AG08395 (cell line): ENCODE measurements at places on chromosomes 6 and 20.
A peak's percentile ranks its signal among the peaks of the same experiment; 100 is the strongest.

DNA sequence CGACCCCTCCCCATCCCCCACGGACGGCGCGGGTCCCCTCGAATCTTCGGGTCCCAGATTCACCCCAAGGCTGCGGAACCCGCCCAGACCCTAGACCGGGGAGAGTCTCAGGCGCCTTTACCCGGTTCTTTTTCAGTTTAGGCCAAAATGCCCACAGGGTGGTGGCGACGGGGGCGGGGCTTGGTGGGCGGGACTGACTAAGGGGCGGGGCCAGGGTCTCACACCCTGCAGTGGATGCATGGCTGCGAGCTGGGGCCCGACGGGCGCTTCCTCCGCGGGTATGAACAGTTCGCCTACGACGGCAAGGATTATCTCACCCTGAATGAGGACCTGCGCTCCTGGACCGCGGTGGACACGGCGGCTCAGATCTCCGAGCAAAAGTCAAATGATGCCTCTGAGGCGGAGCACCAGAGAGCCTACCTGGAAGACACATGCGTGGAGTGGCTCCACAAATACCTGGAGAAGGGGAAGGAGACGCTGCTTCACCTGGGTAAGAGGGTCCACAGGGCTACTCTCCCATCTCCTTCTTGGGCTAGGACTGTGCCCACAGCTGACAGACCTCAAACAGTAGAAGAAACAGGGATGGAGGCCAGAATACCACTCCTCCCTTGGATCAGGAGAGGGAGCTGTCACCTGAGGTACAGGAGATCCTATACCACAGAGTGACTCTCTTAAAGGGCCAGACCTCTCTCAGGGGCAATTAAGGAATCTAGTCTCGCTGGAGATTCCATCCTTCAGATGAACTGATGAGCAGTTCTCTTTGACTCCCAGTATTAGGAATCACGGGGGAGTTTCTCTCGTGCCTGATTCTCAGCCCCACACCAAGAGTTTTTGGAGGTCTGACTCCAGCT, 942 bp downstream of the HLA-E start:
- peak; percentile 85 for DNase-seq

DNA sequence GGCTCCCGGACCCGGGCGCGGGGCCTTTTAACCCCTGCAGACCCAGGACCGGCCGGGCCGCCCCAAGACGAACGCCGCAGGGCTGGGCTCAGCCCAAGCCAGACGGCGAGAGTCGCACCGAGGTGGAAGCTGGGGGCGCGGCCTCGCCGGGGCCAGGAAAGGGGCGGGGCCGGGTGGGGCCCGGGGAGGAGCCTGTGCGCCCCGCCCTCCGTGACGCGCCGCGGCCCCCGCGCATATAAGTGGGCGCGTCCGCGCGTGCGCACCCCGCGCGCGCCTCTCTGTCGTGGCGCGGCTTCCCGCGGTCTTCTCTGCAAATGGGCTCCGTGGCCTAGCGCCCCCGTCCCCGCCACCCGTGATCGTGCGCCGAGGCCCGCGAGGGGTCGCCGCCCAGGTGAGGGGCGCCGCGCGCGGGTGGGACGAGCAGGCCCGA, at the start of gene PPDPF:
TSS of gene PPDPF (plus strand) at position 262 of the 430 bp plus-strand sequence. CDS start 544 bp downstream, outside the sequence.
- peak; percentile 99 for DNase-seq

GRCh38 chr6:33854572-33855030, 50.8 kb upstream of the MLN start:
- DNase-seq: no peak

GRCh38 chr6:36959555-36960250, 5.2 kb downstream of the PI16 start:
- DNase-seq: no peak

DNA sequence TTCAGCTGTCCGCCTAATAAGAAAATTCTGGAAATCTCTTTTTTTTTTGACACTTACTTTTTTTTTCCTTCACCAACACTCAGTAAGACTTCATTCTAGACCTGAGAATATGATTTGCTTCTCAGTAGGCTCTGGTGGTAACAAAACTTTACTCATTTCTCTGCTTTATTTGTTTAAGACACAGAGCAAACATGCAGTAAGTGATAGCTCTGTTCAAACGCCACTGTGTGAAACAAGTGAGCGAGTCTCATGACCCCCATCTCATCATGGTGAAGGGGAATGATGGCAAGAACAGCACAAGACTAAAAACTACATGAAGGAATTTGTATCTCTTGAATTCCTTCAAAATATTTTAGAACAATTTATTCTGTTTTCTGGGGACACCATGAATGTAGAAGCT, 541.6 kb upstream of the POU3F2 start:
- DNase-seq: no peak

- no peak for DNase-seq
These were observed 107.3 kb downstream of the IRF4 start for GRCh38 chr6:498795-499231.
